ENCODE measurements at places on chromosomes 7 and 10.

GRCh38 chr7:42247301-42247700 is 10.3 kb upstream of the GLI3 start:
- H3K4me3 ChIP-seq = no peak overlapping the region
- no peaks in the 10 kb centered on the region for H3K27me3 ChIP-seq
- peak overlapping the region; percentile 1 for H3K27ac ChIP-seq
- peak; percentile 77 for DNase-seq
- no peaks in the 10 kb centered on the region for H3K36me3 ChIP-seq

DNA sequence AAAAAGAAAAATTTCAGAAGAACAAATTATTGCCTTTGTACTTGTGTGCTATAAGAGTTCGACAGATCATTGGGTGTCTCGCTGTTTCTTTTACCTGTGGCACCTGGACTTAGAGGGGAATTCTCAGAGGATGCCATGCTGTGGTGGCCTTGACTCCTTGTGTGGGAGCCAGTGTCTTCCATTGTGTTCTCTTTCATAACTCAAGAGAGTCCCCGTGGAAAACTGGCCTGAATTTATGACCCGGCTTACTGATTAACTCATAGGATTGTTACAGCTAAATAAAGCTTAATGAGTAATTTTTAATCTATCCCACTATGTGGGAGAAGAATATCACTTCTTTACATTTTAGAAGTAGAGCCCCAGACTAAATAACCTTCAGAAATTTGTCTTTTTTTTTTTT is 54.5 kb downstream of the UBE3C start:
- H3K4me1 ChIP-seq = peaks cover 3% of the 10 kb centered on the region
- DNase-seq = no peak
- no peaks in the 10 kb centered on the region for H3K27me3 ChIP-seq
- peak overlapping the region; percentile 7 for H3K27ac ChIP-seq
- no peak overlapping the region for H3K4me3 ChIP-seq

- H3K36me3 ChIP-seq = no peaks in the 10 kb centered on the region
- H3K27me3 ChIP-seq = no peaks in the 10 kb centered on the region
- no peak overlapping the region for H3K27ac ChIP-seq
- no peak for DNase-seq
- H3K4me1 ChIP-seq = peaks cover 19% of the 10 kb centered on the region
- no peak overlapping the region for H3K4me3 ChIP-seq
Measured at GRCh38 chr7:4100148-4100547, 581.9 kb upstream of the FOXK1 start.

DNA sequence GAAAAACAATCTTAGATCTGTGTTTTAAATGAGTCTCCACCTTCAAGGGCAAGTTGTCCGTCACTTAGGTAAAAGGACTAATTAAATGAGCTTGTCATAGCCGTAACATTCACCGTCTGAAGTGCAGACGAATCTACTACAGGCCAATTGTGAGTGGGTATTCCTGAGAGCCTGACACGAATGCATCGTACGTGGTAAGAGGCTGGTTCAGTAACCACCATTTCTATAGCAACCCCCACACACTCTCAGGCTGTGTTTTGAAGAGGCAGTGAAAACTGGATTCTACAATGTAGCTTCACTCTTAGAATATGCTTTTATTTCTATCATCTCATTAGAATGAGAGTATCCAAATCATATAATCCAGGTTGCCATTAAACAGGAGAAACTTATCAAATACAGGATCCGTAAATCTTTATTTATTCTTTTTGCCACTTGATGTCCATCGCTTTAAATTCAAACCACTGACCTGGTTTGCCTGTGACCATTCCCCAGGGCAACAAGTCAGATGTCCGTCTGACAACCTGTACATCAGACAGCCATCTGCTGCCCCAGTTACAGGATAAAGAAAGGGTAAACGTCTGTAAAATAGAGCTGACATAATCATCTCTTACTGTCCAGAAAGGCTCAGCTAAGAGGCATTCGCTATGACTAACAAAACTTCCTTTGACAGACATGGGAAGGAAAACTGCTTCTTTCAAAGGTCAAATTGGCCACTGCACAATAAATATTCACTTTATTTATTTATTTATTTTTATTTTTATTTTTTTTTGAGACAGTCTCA is 70.3 kb upstream of the NMT2 start:
- H3K4me3 ChIP-seq = no peak overlapping the region
- H3K4me1 ChIP-seq = peaks cover 11% of the 10 kb centered on the region
- H3K27me3 ChIP-seq = no peaks in the 10 kb centered on the region

DNA sequence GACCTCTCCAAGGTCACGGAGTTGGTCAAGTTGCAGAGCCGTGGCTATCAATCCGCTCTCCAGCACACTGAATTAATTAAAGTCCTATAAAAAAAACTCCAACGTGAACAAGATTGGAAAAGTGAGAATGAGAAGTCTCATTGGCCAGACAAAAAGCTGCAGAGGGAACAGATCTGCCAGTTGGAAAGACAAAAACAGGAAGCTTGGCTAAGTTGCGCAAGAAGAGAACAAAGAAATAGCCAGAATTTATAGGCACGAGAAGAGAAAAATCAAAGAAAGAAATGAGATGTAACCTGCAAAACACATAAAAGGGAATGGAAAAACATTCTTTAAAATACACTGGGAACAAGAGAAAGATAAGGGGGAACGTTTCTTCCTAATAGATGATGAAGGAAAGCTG is 45.7 kb upstream of the CRTAC1 start:
- no peak for DNase-seq
- peaks cover 2% of the 10 kb centered on the region for H3K4me1 ChIP-seq
- no peaks in the 10 kb centered on the region for H3K36me3 ChIP-seq
- peaks cover 17% of the 10 kb centered on the region for H3K27me3 ChIP-seq
- H3K4me3 ChIP-seq = no peak overlapping the region

GRCh38 chr10:66927251-66927935 is 1.6 kb downstream of the LRRTM3 start:
- no peak for DNase-seq
- no peak overlapping the region for H3K4me3 ChIP-seq
- H3K4me1 ChIP-seq = peaks cover 3% of the 10 kb centered on the region
- peaks cover 10% of the 10 kb centered on the region for H3K27me3 ChIP-seq
- H3K27ac ChIP-seq = no peak overlapping the region

- no peaks in the 10 kb centered on the region for H3K27me3 ChIP-seq
- DNase-seq = no peak
- H3K4me3 ChIP-seq = no peak overlapping the region
- no peaks in the 10 kb centered on the region for H3K36me3 ChIP-seq
- H3K4me1 ChIP-seq = no peaks in the 10 kb centered on the region
Measured at GRCh38 chr7:13188236-13188805, 500.9 kb downstream of the ARL4A start.

DNA sequence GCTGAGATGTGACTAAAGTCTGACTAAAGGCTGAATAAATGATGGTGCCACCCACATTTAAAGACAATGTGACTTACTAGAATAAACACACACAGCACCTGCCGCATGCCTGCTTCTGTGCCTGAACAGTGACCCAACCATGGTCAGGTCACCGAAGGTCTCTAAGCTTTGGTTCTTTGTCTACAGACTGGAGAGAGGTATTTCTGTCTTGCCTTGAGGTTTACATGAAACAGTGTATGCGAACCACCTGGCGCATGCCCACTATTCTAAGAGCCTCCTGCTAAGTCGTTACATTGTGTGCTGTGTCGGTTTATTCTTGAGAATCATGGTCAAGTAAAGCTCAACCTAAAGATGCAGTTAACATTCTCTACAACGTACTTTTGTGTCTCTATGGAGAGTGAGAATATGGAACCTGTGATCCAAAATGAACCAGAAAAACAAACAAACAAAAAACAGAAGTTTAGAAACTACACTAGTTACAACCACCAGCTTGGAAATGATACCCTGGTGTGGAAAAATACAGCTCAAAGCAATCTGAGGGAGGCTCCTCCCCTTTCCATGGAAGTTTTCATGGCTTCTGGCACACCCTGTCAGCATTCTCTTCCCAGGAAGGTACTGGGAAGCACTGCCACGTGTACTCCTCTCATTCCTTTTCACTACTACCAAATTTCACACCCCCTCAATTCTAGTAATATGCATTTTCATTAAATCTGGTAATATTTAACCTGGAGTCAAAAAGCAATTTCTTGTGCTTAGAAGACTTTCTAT is 40.0 kb downstream of the VOPP1 start:
- no peak overlapping the region for H3K4me3 ChIP-seq
- H3K36me3 ChIP-seq = peaks cover 4% of the 10 kb centered on the region
- peak; percentile 25 for DNase-seq
- H3K27me3 ChIP-seq = no peaks in the 10 kb centered on the region
- H3K4me1 ChIP-seq = peaks cover 40% of the 10 kb centered on the region
- H3K27ac ChIP-seq = peak overlapping the region; percentile 87

GRCh38 chr7:16803125-16803524 is 1.7 kb downstream of the AGR2 start:
- H3K27me3 ChIP-seq = no peaks in the 10 kb centered on the region
- no peak overlapping the region for H3K4me3 ChIP-seq
- H3K4me1 ChIP-seq = peaks cover 6% of the 10 kb centered on the region
- no peak overlapping the region for H3K27ac ChIP-seq
- H3K36me3 ChIP-seq = no peaks in the 10 kb centered on the region
- DNase-seq = no peak

DNA sequence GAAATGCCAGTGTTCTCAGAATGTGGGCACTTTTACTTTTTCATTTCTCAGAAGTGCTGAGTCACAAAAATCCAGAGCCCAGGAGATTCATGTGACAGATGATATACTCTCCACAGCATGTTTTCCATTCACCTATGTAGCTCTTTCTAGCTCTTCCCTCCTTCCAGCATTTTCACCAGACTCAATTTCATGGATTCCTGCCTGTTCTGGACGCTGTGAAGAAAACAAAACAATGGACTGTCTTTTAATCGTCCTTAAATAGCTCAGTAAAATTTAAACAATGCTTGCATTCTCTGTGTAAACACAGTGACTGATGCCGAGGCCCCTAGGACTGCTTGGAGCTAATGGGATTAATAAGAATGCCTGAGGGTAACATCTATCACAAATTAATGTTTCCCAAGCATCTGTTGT is 25.5 kb downstream of the ZNF713 start:
- H3K36me3 ChIP-seq = no peaks in the 10 kb centered on the region
- no peak overlapping the region for H3K4me3 ChIP-seq
- DNase-seq = no peak
- H3K4me1 ChIP-seq = no peaks in the 10 kb centered on the region
- H3K27ac ChIP-seq = no peak overlapping the region
- no peaks in the 10 kb centered on the region for H3K27me3 ChIP-seq

GRCh38 chr7:99473315-99473596 is 566 bp downstream of the ZNF789 start:
- H3K27me3 ChIP-seq = no peaks in the 10 kb centered on the region
- H3K27ac ChIP-seq = peak overlapping the region; percentile 86
- H3K36me3 ChIP-seq = peaks cover 9% of the 10 kb centered on the region
- H3K4me3 ChIP-seq = peak overlapping the region; percentile 95
- peak; percentile 82 for DNase-seq

GRCh38 chr7:823649-824048 is 8.6 kb upstream of the SUN1 start:
- peaks cover 19% of the 10 kb centered on the region for H3K36me3 ChIP-seq
- DNase-seq = no peak
- H3K4me3 ChIP-seq = peak overlapping the region; percentile 2
- peaks cover 12% of the 10 kb centered on the region for H3K4me1 ChIP-seq

DNA sequence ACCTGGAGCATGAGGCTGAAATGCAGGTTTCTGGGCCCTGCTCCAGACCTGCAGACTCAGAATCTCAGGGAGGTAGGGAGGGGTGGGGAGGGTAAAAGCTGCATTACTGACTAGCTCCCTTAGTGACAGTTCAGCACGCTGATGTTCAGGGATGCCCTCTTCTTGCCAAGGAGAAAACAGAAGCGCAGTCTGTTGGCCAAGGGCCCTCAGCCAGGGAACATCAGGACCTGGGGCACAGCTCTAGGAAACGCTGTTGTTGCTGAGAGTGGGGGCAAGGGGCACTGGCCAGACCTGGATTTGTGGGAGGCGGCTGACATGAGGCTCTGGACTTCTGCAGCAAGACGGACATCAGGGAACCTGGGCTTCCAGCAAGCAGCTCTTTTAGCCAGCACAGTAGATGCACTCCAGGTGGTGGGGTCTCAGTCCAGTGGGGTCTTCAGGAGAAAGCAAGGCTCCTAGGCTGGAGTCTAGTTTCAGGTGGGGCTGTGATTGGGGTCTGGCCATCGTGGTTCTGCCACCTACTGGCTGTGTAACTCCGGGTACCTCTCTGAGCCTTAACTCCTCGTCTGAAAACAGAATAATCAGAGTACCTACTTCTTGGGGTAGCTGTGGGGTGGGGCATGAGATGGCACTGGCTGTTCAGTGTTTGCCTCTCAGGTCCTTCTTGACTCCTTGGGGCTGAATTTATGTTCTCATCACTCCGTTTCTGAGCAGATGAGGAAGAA is 72.9 kb upstream of the PRLHR start:
- DNase-seq = no peak
- no peaks in the 10 kb centered on the region for H3K4me1 ChIP-seq
- no peak overlapping the region for H3K27ac ChIP-seq
- peaks cover 7% of the 10 kb centered on the region for H3K36me3 ChIP-seq
- H3K27me3 ChIP-seq = no peaks in the 10 kb centered on the region
- H3K4me3 ChIP-seq = no peak overlapping the region

GRCh38 chr10:101311185-101312066 is 42.5 kb upstream of the BTRC start:
- H3K27me3 ChIP-seq = peaks cover 69% of the 10 kb centered on the region
- no peak overlapping the region for H3K27ac ChIP-seq
- H3K36me3 ChIP-seq = no peaks in the 10 kb centered on the region
- H3K4me1 ChIP-seq = no peaks in the 10 kb centered on the region
- H3K4me3 ChIP-seq = peak overlapping the region; percentile 58
- DNase-seq = no peak

- H3K36me3 ChIP-seq = peaks cover 10% of the 10 kb centered on the region
- no peaks in the 10 kb centered on the region for H3K27me3 ChIP-seq
- H3K27ac ChIP-seq = peak overlapping the region; percentile 91
- DNase-seq = peak; percentile 90
Measured at GRCh38 chr10:28054228-28054860, 55.5 kb upstream of the ODAD2 start.

DNA sequence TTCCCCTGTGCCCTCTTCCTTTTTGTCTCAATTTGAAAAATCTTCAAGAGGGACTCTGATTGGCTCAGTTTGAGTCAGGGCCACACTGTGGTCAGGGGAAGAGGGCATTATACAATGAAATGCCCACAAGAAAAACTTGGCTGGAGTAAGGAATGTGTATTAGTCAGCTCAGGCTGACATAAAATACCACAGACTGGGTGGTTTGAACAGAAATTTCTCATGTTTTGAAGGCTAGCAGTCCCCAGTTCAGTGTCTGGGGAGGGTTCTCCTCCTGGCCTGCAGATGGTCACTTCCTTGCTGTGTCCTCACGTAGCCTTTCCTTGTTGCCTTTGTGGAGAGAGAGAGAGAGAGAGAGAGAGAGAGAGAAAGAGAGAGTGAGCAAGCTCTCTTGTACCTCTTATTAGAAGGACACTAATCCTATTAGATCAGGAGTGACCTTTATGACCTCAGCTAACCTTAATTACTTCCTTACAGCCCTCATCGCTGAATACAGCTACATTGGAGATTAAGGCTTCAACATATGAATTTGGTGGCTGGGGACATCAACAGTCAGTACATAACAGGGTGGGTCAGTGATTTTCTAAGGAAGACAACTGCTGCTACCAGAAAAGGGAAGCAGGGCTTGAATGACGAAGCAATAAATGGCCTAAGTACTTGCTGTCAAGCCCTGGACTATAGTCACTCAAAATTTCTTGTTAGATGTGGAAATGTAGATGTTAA is 25.8 kb upstream of the FAM13C start:
- H3K27me3 ChIP-seq = no peaks in the 10 kb centered on the region
- no peak overlapping the region for H3K4me3 ChIP-seq
- DNase-seq = peak; percentile 93
- H3K27ac ChIP-seq = peak overlapping the region; percentile 58

- no peak overlapping the region for H3K27ac ChIP-seq
- no peaks in the 10 kb centered on the region for H3K4me1 ChIP-seq
- no peaks in the 10 kb centered on the region for H3K27me3 ChIP-seq
- DNase-seq = no peak
Measured at GRCh38 chr7:29599026-29599425, 35.4 kb downstream of the PRR15 start.

GRCh38 chr10:14822879-14823755 is 14.7 kb downstream of the CDNF start:
- no peak overlapping the region for H3K4me3 ChIP-seq
- no peaks in the 10 kb centered on the region for H3K27me3 ChIP-seq
- H3K27ac ChIP-seq = no peak overlapping the region
